ENCODE measurements at places on chromosomes 11 and 22.

GRCh38 chr22:26185190-26185589 lies 15.9 kb downstream of the SEZ6L start:
- DNase-seq: no peak

DNA sequence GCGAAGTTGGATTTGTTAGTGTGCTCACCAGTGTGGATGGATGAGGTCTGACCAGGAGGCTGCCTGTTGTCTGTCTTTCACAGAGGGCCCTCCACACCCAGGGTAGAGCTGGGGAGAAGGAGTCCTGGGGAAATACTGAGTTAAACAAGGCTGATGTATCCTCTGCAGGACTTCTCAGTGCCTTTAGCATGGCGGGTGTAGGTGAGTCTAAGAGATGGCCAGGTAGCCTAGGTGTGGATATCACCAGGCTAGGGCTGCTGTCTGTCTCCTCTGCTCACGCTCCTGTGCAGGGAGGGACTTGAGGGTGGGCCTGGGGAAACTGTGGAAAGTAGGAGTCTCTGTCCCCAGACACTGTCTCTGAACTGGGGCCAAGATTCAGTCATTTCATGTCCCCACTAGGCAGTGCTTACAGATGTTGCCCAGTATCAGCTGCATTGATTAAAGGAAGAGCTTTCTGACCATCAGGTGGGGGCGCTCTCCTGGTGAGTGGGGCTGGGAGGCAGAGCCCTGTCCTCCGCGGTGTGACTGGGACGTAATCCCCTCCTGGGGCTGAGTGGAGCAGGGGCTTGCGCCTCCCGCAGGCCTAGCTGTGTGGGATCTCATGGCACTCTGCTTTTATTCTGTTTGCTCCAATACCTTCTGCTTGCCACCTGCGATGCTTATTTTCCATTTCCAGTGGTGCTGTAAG lies 35.5 kb upstream of the CCDC188 start:
- peak; percentile 3 for DNase-seq

DNA sequence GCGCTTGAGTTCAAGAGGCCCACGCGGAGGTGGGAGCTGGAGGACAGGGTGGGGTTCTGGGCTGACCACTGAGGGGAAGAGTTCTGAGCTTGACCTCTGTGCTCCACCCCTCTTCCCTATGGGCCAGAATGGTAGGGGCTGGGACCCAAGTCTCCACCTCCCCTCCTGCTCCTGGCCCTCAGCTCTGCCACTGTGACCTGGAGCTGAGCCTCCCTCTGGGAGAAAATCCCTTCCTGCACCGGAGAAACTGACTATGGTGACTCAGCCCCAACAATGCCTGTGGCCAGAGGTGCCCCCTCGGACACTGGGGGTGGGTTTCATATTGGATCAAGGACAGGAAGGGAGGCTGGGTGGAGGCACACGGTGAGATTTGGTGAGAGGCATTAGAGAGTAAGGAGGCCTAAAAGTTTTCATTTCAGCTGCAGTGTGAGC lies 23.0 kb downstream of the RELT start:
- peak; percentile 40 for DNase-seq

- DNase-seq: no peak
Observed at GRCh38 chr11:45165806-45166603, 19.6 kb downstream of the PRDM11 start.

- DNase-seq: no peak
Observed at GRCh38 chr11:110130642-110131238, 37.5 kb downstream of the ZC3H12C start.

DNA sequence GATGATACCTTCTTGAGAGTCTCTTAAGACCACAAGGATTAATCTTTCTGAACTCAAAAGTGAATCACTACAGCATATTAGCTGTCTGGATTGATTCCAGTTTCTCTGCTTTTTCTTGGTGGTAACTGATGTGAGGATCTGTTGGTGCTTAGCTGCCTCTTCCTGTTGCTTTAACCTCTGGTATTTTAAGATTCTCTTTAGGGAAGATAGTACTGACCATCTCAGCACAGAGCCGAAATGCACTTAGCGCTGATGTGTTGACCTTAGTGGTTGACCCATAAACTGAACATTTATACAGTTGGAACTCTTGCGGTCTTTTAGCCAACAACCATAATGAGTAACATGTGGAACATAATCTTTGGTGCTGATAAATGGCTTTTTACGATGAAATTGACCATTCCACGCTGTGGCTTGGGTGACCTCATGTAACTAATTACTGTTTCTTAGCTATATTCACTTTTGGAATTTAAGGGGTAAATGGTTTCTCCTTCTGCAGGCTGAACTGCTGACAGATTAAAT lies 33.7 kb downstream of the APLP2 start:
- peak; percentile 91 for DNase-seq

GRCh38 chr22:36904260-36904880 lies 9.1 kb upstream of the CSF2RB start:
- DNase-seq: no peak

- no peak for DNase-seq
Observed at GRCh38 chr11:113849713-113850112, 25.7 kb downstream of the USP28 start.

GRCh38 chr11:69368119-69368880 lies 74.3 kb downstream of the MYEOV start:
- no peak for DNase-seq

DNA sequence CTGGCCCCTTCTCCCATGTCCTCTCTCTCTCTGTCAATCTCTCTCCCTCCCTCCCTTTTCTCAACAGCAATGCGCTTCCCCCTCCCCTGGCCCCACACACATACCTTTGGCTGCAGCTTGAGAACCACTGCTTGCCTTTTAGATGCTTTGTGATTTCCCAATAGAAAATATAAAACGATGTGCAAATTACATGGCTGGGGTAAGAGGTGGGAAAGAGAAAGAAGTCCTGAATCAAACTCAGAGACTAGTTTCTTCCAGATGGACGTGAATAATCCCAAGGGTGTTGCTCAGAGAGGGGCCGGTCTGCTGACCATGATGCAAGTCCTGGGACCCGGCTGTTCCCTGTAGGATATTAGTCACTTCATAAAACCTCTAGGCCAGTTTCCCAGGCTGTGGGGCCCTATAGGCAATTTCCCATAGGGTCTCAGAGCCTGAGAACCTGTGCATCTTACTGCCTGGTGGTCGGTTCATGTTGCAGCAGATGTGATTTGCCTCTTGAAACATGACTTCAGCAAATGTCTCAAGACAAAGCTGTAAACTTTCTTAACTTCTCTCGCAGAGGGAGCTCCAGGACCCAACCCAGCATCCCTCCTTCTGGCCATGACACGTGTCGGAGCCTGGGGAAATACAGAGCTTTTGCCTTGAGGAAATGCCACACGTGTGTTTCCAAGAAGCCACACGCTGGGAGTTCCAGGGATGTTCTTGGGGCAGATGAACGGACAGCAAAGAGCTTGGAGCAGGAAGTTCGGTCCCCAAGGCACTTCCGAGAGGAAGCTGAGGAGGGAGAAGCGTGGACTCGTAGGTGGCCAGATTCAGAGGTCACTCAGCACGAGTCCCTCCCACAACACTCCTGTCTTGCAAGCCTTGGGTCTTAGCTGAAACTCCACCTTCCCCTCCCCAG lies 34.5 kb upstream of the ETS1 start:
- peak; percentile 86 for DNase-seq

- DNase-seq: no peak
Observed at GRCh38 chr11:129425214-129425613, 49.6 kb downstream of the BARX2 start.

Measured in fibroblast of skin of right biceps (primary cell).